ENCODE measurements at places on chromosomes 1 and 21.
A peak's percentile ranks its signal among the peaks of the same experiment; 100 is the strongest.

- DNase-seq = peak; percentile 91
Observed at GRCh38 chr1:215083383-215083961, 935 bp downstream of the KCNK2 start.

- DNase-seq = no peak
Observed at GRCh38 chr1:183840140-183840539, 35.2 kb downstream of the RGL1 start.

GRCh38 chr1:20233394-20233793 is 47.1 kb upstream of the PLA2G2C start:
- DNase-seq = peak; percentile 65

DNA sequence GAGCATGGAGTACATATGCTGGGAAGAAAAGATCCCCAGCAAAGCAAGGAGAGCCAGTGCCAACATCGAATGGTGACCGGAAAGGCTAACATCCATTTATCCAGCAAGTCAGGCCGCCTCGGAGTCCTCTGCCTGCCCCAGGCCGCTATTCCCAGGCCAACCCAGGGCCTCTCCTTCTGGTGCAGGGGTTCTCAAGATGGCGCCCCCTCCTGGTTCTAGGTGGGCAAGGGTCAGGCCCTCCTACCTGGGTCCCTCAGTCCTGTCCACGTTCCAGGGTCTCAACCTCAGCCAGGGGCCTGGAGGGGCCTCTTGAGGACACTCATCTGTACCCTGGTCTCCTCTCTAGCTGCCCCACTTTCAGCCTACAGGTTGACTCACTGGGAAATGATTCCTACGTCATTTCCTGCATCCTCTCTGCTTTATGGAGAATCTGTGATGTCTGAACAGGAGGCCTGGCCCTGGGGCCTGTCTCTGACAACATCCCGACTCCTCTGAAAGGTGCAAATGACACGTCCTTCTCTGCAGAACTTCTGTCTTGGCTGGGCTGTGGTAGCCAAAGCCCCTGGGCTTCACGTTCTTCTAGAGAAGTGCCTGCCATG is 145.3 kb downstream of the PSMG1 start:
- DNase-seq = no peak

DNA sequence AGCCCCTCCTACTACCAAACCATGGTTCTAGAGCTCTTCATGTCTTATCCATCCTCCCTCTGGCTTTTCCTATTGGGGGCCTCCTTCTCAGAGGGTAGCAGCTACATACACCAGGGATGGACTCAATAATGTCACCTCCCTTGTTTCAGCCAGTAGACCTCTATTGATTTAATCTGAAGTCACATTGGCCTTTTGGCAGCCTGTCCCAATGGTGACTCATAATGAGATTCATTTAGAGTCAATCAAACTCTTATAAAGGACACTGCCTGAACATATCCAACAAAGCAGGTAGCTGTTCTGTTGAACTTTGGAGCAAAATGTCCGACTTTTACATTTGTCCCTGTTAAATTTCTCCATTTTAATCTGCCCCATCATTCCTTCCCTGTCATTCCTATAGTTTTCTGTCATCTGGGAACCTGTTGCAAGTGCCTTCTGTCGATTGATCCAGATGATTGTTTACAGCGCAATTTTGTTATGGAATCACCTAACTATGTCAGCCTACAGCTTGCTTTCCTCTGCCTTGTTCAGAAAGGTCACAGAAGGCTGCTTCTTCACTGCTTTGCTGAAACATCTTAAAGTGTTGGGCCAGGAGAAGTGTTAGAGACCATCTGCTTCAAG is 105.9 kb downstream of the ETS2 start:
- no peak for DNase-seq

- DNase-seq = no peak
Observed at GRCh38 chr1:58035523-58035922, 511.0 kb downstream of the OMA1 start.

- no peak for DNase-seq
Observed at GRCh38 chr1:8373125-8373524, 55.2 kb downstream of the SLC45A1 start.

- no peak for DNase-seq
Observed at GRCh38 chr1:201764166-201764565, 64.8 kb upstream of the IPO9 start.

DNA sequence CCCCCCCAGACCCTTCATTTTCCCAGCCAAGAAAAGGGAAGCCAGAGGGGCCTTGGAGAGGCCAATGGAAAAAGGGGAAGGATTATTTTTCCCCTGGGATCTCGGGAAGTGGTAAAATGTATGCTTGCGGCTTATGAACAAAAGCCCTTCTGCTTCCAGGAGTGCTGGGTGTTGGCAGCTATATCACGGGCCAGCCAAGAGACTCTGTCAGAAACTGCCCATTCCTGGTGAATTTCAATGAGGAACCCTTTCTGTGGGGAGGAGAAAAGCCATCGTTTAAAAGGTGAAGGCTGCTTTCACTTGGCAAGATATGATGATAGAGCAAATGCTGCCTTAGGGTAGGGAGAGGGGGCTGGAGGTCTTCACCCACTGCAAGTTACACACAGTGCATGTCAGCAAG is 69.7 kb upstream of the ZC3H12A start:
- DNase-seq = no peak

DNA sequence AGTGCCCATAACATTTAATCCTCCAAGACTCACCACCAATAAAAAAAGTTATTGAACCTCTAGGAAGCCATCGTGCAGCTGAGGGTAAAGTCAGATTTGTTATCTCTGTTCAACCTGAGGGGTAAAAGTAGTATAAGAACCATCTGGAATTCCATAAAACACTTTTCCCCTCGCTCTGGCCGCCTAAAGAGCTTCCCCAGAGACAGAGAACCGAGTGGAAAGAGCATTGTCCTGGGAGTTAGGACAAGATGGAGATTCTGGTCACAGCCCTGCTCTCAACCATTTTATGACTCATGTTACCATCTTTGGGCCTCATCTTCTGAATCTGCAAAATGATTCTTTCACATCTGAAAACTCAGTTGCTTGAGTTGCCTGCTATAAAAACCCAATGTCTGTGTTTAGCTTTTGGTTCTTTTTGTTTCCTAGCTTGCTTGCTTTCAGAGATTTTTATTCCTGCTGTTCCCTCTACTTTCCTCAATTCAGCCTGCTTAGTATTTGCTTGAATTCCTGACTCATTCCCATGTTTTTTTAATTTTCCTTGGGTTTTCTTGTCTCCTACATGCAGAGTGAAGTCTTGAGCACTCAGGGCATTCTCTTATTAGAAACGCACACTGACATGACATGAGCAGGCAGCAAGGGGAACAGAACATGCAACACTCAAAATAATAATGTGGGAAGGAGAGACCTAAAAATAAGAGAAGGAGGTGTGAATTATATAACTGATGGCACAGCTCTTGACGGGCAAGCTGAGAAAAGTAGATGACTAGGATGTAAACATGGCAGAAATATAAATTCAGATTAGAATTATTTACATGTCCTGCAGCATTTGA is 1.7 kb downstream of the EPHX4 start:
- no peak for DNase-seq

GRCh38 chr1:167369175-167369574 is 148.5 kb downstream of the POU2F1 start:
- no peak for DNase-seq

GRCh38 chr21:46089285-46089684 is 8.6 kb upstream of the COL6A2 start:
- DNase-seq = no peak

DNA sequence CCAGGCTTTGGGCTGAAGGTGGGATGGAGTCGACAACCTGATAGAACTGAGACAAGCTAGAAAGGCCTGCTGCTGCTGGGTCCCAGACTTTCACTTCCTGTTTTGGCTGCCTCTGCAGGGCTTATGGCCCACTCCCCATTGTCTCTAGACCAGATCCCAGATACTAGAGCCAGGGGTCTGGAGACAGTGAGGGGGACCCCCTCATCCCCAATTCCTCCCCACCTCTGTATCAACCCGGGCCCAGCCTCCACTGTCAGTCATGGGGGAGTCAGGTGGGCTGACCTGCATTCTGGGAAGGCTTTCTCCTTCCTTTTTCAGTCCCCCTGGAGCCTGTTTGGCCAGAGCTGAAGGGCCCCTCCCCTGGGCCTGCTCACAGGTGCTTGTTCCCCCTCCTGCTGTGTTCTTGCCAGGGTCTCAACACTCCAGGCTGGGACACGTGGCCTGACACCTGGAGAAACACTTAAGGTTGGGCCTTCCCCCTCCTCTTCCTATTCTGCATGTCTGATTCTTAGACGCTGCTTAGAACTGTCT is 18.0 kb upstream of the ETV3L start:
- peak; percentile 42 for DNase-seq

DNA sequence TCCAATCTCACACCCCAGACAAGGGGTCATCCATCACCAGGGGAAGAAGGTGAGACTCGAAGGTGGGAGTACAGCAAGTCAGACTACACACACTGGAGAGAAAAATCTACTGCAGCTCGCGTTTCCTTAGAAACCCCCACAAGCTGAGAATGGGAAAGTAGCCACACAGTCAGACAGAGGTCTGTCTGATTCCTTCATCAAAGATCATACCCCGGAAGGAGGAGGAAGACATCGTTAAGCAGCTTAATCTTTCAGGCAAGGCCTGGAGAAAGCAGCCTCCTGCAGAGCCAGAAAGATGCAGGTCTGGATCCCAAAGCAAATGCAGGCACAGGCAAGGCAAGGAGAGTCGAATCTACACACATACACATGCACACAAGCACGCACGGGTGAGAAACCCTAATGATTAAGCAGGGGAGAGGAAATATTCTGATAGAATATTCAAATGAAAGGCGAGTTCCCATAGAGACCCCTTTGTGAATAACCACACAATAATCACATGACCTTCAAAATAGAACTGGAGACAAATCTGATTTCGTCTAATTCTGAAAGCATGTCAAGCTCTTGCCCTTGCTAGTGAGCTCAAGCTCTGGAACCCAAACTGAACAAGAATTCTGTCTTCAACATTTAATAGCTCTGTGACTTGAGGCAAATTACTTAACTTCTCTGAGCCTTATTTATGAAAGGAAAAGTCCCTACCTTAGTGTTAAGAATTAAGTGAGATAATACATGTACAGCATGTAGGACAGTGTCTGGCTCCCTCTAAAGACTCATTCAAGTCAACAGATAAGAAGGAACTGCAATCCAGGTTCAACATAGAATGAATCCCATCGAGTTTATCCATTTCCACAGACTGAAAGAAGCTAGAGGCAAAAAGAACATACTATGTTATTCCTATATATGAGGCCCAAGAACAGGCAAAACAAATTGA is 387.8 kb downstream of the OMA1 start:
- DNase-seq = no peak

DNA sequence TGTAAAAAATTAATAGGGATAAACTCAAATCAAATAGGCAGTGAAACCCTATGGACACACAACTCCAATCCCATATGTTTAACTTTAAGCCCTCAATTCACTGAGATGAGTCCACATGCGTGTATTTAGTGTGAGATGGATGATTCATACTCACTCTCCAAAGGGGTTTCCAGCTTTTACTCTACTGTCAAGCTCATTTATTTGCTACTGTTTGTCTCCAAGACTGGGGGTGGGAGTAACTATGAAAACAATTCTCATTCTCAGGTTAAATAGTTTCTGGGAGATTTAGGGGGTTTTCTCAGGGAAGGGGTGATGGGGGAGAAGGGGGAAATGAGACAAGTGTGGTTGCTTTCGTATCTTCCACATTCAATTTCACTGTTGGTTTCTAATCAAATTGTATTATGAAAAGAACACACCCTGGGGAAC is 2.7 kb downstream of the RAB29 start:
- no peak for DNase-seq

- no peak for DNase-seq
Observed at GRCh38 chr1:172246521-172247390, 173.7 kb upstream of the C1orf105 start.

GRCh38 chr1:182281541-182281940 is 110.0 kb downstream of the GLUL start:
- DNase-seq = no peak

GRCh38 chr1:237141502-237141901 is 99.5 kb downstream of the RYR2 start:
- no peak for DNase-seq

GRCh38 chr21:31371715-31372470 is 27.8 kb upstream of the TIAM1 start:
- no peak for DNase-seq

GRCh38 chr1:113538225-113538624 is 147.9 kb downstream of the MAGI3 start:
- DNase-seq = no peak

DNA sequence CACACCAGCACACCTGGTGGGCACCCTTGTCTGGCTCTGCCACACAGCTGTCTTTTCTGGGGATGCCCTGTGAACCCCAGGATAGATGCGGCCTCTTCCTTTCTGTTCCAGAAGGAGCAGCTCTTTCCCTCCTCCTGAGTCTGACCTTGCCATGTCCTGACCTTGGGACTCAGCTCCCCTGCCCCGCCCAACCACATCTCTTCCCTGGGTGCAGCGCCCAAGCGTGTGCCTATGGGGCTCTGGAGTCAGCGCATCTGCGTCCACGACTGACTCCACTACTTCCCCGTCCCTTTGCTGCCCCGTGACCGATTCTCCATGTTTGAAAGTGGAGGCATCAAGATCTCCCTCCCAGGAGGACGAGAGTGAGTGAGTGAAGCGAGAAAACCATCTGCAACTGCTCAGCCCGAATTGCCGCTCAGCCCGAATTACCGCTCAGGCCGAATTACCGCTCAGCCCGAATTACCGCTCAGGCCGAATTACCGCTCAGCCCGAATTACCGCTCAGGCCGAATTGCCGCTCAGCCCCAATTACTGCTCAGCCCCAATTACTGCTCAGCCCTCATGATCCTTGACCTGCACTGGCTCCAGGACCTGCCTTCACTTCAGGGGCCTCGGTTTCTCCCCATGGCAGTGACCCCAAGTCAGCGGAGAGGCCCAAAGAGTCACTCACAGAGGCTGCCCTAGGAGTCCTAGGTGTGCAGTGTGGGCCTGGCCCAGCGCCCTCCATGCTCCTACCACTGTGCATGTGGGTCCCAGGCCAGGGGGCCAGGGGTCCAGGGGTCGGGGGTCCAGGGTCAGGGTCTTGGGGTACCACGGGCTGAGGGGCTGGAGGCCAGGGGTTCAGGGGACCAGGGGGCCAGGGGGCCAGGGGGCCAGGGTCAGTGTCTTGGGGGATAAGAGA is 18.6 kb upstream of the TTC34 start:
- no peak for DNase-seq

DNA sequence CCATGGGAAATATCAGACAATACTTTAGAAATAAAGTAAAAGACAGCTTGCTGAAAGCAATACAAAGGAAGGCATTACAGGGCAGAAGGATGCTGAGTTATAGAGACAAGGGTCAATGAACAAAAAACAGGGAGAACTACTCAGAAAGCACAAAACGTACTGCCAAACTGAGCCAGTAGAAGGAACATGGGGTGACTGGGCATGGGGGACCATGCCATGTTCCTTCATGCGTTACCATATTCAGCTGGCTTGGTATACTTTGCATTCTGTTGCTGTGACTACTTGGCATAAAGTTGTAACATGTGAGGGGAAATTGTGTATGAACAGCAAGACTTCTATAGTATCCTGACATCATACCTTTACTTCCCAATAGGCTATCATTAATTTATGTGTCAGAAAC is 358.6 kb upstream of the LYPLAL1 start:
- no peak for DNase-seq

GRCh38 chr1:246338098-246338497 is 169.0 kb downstream of the SMYD3 start:
- no peak for DNase-seq

- DNase-seq = peak; percentile 38
Observed at GRCh38 chr1:46558141-46558963, 6.9 kb upstream of the KNCN start.

Measured in NCI-H1417 (cell line).